Naive B cell (primary cell): ENCODE measurements at places on chromosomes 1 and 21. TPM values are rescaled to one million over a fixed set of nuclear protein-coding genes. Genes with fewer than 3 reads are reported as not detected.

Gene TSPAN1
- not detected for polyA plus RNA-seq

Gene TRIM67
- polyA plus RNA-seq, result not detected

DNA sequence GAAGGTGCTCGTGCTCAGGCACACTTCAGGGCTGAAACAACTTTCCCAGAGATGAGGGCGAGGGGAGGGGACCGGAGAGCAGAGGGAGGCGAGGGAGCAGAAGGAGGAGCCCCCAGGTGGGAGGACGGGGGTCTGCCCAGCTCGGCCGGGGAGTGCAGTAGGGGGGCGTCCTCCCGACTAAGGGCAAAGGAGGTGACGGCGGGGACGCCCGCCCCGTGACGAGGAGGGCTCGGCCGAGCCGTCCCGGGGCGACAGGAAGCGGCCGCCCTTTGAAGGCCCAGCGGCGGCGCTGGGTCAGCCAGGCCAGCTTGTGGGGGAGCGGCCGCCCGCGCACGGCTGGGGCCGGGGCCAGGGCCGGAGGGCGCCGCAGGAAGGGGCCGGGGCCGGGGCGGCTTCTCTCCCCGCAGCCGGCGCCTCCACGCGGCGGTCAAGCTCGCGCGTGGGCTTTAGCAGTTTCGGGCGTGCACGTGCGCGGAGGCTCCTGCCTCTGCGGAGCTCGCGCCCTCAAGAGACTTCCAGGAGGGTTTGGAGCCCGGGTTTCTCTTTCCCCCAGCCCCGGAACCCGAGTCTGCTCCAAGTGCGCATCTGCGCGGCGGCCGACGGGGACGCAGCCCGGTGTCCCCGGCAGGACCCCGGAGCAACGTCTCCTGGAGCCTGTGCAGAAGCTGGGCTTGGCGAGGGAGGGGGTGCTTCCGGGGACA lies 100.8 kb upstream of the SLC45A1 start:
- peaks cover 80% of the 10 kb centered on the region for H3K27me3 ChIP-seq
- no peak overlapping the region for H3K27ac ChIP-seq
- H3K36me3 ChIP-seq, result no peaks in the 10 kb centered on the region
- H3K4me1 ChIP-seq, result peaks cover 4% of the 10 kb centered on the region
- no peak overlapping the region for H3K4me3 ChIP-seq

- no peak overlapping the region for H3K27ac ChIP-seq
- H3K4me1 ChIP-seq, result no peaks in the 10 kb centered on the region
- no peak for DNase-seq
- H3K4me3 ChIP-seq, result no peak overlapping the region
Observed at GRCh38 chr1:244165701-244166100, 114.6 kb downstream of the ZBTB18 start.

GRCh38 chr1:201876148-201876818 lies 12.4 kb upstream of the SHISA4 start:
- H3K4me3 ChIP-seq, result no peak overlapping the region
- no peak for DNase-seq
- H3K27me3 ChIP-seq, result no peaks in the 10 kb centered on the region
- peaks cover 14% of the 10 kb centered on the region for H3K36me3 ChIP-seq
- peak overlapping the region; percentile 50 for H3K27ac ChIP-seq
